ENCODE measurements at places on chromosomes 13 and 19. TPM values are rescaled to one million over a fixed set of nuclear protein-coding genes. Genes with fewer than 3 reads are reported as not detected.
A peak's percentile ranks its signal among the peaks of the same experiment; 100 is the strongest.

GRCh38 chr13:103883164-103883563 lies 816.9 kb upstream of the SLC10A2 start:
- DNase-seq: peak; percentile 85

GRCh38 chr19:38304866-38305429 lies 897 bp downstream of the C19orf33 start:
- peak; percentile 37 for DNase-seq

DNA sequence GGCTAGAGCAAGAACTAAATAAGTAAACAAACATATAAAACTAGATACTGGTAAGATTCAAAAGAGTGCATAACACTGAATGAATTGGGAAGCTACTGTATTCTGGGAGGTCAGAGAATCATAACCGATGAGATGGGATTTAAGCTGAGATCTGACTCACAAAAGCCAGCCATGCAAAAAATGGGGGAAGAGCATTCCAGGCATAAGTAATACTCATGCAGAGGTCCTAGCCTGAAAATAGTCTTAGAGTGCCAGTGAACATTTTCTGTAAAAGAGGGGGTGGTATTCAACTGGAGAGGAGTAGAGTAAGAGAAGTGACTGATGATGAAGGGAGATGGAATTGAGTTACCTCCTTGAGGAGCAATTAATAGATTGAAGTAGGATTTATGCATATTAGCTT lies 872.0 kb upstream of the GPC6 start:
- DNase-seq: no peak

DNA sequence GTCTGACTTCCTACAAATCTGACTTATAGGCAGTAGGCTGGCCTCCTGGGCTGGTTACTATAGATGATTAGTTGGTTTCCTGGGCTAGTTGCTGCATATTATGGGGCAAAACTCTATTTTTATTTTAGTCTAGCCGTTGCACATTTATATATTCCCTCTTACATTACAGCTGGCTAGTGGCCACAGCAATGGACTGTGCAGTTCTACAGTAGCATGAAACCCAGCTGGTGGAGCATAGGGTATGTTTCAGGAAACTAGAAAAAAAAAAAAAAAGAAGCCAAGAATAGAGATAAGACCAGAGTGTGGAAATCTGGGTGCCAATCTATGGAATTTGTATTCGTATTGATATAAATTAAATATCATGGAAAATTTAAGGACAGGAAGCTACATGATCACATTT lies 304.4 kb upstream of the NBEA start:
- no peak for DNase-seq

GRCh38 chr19:7088999-7089398 lies 19.5 kb downstream of the ZNF557 start:
- DNase-seq: no peak

DNA sequence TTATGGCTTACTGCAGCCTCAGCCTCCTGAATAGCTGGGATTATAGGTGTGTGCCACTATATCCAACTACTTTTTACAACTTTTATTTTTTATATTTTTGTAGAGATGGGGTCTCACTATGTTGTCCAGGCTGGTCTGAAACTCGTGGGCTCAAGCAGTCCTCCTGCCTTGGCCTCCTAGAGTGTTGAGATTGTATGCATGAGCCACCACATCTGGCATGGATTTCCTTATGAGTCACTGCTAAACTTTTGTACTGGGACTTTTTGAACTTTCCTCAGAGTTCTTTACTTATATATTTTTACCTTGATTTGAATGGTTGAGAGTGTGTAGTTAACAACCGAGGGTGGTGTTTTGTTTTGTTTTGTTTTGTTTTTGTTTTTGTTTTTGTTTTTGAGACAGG lies 33.4 kb downstream of the DNAJC3 start:
- DNase-seq: no peak

DNA sequence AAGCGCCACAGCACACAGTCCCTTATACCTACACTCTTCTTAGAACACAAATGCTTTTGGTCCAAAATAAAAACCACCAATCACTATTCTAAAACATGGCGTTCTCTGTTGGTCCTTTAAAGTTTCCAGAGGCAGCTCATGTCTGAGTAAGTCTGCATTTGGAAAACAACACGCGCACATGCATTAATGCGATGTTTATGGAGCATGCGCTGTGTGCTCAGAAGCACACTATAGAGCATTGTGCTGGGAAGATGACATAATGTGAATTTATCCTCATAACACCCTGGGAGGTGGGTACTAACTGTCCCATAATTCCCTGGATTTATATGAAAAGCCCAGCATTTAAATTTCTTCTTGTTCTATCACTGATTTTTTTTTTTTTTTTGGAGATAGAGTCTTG lies 10.7 kb downstream of the ZNF682 start:
- no peak for DNase-seq

- no peak for DNase-seq
Observed at GRCh38 chr13:42834946-42835345, 53.6 kb downstream of the FAM216B start.

DNA sequence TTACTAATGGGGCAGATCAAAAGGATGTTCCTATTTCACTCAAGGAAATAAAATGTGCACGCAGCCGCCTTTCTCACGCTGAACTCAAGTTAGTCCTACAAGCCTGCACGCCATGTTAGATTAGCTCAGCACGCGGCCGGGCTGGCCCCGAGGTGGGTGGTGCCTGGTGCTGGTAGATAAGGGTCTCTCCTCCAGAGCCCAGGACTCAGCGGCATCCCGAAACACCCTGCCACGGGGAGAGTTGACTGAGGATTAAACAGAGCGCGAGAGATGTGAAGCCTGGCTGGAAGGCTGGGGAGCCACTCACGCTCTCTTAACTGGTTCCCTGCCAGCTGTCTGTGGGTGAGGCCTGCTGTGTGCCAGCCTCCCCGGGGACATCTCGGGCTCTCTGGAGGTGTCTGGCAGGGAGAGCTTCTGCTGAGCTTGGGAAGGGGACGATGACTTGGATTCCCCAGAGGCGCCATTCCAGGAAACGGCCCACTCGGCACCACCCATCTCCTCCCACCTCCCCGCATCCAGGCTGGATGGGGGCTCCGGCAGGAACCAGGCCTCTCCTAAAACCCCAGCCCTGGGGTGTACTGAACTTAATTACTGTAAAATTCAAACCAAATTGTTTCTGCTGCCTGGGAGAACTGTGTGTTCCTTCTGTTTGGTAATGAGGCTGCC lies 122.2 kb downstream of the KDM4B start:
- DNase-seq: no peak

DNA sequence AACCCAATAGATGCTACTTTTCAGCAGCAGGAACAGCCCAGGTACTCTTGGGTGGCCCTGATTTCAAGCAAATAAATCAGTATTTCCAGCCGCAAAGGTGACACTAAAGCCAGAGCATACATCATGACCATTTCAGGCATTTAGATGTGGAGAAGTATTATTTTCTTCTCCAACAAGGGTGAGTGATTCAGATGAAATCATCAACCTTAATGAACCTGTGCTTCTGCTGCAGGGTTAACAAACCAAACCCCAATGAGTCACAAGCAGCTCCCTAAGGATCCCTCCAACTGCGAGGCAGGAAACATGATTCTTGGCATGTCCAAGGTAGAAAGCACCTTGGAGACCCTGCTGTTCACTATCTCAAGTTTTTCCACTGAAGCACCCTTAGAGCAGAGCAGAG lies 32.7 kb downstream of the MBNL2 start:
- DNase-seq: no peak

GRCh38 chr19:20051841-20052768 lies 12.8 kb upstream of the ZNF682 start:
- DNase-seq: peak; percentile 86

DNA sequence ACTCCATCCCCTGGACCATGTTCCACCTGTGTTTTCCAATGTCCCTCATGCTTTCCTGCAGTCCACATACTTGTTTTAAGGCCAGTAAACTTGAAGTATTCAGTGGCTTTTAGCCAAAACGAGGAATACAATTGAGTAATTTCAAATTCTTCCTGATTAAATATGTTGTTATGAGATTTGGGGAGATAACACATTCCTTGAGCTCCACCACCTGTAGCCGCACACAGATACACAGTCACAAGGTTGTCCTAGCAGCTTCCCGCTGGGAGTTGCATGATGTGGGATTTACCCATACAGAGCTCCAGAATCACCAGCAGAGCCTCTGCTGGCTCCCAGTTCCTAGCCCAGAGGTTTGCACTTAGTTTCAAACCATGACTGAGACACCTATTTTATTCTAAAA lies 53.6 kb upstream of the FRY start:
- DNase-seq: no peak

DNA sequence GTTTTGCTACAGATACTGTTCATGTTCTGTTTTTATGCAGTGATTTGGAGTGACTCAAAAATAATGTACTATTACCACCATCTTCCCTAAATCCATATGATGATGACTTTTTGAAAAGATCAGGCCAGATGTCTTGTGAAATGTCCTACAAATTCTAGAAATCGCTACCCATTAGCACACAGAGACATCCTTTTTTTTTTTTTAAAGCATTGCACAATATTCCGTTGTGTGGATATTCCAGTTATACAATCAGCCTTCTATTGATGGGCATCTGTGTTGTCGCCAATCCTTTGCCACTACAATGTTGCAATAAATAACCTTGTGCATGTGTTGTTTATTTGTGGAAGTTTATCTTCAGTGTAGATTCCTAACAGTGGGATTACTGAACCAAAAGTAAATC lies 24.5 kb downstream of the ZDHHC20 start:
- no peak for DNase-seq

- no peak for DNase-seq
Observed at GRCh38 chr19:39111593-39112199, 13.9 kb upstream of the PAK4 start.

DNA sequence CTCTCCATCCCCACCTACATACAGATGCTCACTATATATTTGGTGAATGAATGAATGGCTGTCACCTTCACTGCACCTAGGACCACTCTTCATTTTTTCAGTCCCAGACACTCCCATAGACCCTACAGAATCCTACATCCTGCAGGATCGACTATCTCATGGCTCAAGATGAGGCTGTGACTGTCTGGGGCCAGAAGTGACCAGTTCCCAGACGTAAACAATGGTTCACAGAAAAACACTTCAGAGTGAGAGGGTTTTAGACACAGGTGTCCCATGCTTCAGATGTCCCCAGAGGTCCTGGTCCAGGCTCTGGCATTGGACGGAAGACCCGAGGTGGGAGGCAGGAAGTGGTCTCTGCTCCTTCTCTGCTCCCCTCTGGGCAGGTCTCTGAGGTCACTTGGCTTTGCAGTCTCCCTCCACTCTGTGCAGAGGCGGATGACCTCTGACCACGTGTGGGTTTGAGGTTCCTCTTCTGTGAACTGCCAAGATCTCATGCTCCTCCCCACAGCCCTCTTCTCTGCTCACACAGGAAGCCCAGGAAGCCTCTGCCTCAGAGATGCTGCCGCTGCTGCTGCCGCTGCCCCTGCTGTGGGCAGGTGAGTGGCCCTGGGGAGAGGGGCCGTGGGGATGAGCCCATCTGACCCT lies 24.9 kb downstream of the SIGLEC7 start:
- DNase-seq: no peak

DNA sequence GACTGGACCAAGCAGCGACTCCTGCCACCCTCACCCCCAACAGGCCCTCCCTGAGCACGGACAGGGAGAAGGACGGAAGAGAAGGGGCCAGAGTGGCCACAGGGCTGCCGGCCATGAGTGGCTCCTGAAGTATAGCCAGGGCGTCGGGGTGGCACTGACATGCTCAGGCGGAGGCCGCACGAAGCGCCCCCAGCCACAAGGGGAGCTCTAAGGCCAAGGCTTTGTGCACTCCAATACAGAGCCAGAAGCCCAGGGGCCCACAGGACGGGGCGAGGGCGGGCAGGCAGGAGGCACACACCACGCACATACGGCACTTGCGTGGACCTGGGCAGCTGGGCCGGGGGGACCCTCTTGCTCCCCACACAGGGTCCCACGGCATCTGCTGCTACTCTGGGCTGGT lies 52.0 kb downstream of the KLF2 start:
- no peak for DNase-seq

GRCh38 chr13:26019251-26019650 lies 32.6 kb downstream of the SHISA2 start:
- DNase-seq: no peak

DNA sequence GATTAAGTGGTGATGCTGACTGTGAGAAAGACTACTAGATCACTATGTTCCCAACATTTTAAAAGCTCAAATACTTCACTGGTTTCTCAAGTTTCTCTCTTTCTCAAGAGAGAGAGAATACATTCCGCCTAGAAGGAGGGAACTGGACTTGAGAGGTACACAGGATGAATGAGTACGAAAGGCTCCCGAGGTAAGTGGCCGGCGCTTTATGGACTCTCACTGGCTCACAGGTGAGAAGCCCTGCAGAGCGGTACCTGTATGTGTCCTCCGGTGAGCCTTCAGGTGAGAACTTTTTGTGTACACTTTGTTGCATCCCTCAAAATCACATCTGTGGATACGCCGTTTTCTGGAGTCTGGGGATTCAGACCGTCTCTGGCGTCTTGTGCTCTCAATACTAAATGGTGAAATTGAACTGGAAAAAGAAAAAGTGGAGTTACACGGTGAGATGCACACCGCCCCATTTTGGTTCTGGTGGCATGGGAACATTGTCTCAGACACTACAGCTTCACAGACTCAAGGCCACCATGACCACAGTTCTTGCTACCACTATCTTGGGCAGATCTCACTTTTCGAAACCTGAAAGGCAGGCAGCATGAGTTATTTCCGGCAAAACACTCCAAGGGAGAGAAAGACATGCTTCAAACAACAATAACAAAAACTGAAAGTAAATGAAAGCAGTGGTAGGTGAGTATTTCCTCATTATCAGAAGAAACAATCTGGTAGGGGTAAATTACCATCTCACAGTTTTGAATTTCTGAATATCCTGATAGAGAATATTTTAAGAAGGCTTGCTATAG lies 418.9 kb downstream of the KLF12 start:
- DNase-seq: no peak

DNA sequence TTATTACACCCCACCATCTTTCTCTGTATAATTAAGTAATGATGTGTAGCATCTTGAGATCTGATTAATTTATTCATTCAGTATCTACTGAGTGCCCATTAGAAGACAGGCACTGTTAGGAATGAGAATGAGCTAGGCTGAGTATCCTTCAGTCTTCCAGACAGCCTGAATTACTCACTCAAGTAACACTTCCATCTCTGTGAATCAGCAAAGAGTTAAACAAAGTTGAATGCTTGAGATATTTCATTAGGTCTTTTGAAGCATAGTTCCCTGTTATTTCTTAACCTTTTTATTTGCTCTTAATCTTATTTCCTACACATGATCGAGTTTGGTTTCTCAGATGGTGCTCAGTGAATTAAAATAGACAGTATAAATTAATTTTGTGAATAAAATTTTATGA lies 413.7 kb downstream of the DCT start:
- no peak for DNase-seq

- DNase-seq: no peak
Observed at GRCh38 chr13:46401432-46401831, 14.4 kb upstream of the RUBCNL start.

AMH gene
- 0.86 TPM for total RNA-seq

ZNF844 gene
- 2.8 TPM for total RNA-seq

RAB3A gene
- total RNA-seq: 0.99 TPM

ACP5 gene
- total RNA-seq: 1.2 TPM

ZNF582 gene
- 2.3 TPM for total RNA-seq

SIAH3 gene
- total RNA-seq: not detected

ZNF44 gene
- 6.7 TPM for total RNA-seq

ARL11 gene
- 0.13 TPM for total RNA-seq

CEACAM21 gene
- total RNA-seq: 0.73 TPM

ZNF587 gene
- 20.7 TPM for total RNA-seq

TLE6 gene
- total RNA-seq: 1.9 TPM

QPCTL gene
- total RNA-seq: 18.7 TPM

NXNL1 gene
- total RNA-seq: not detected

All from pulmonary artery endothelial cell (primary cell).